ENCODE measurements at places on chromosomes 16 and 17.

- DNase-seq, result no peak
Observed at GRCh38 chr17:63276821-63277220, 169.3 kb downstream of the CYB561 start.

DNA sequence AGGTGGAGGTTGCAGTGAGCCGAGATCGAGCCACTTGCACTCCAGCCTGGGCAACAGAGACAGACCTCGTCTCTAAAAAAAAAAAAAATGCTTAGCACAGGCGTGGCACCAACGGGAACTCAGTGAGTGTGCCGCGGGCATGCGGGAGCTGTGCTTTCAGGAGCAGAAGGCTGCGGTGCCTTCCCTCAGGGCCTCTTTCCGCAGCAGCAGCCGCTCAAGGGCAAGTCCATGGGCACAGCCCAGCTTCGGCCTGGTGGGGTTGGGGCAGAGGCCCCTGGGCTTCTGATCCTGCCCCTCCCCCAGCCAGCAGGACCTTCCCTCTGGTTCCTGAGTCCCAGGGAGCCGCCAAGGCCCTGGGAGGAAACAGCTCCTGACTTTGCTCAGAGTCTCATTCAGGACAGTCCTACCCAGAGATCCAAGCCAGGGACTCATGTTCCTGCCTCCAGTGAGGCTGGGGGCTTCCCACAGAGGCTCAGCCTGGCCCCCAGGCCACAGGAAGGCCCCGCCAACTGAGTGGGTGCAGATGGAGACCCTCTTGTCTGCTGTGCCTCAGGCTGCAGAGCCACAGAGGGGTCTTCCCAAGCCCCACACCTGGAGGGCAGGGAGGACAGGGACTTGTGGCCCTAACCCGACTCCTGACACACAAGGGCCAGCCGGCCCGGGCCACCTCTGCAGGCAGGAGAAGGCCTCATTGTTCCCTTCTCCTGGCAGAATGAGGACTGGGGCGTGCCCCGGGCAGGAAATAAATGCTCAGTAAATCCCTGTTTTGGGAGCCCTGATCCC lies 3.3 kb upstream of the ZG16B start:
- DNase-seq, result no peak

GRCh38 chr16:89598199-89598598 lies 15.2 kb upstream of the DPEP1 start:
- no peak for DNase-seq

DNA sequence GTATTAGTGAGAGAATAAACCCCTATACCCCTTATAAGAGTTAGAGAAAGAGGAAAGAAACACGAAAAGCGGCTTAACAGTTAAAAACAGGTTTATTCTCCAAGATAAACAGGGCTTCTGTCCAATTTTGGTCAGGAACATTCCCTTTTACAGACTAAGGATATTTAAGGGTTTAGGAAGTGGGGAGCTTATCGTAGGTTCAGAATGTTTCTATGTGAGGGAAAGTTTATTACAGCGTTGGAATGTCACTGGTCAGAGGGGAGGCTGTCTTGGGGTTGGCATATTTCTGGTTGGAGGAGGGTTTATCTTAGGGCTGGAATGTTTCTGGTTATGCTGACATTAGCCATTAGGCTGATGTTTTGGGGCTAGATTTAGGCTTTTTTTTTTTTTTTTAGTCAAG lies 34.1 kb upstream of the WWOX start:
- DNase-seq, result no peak

- no peak for DNase-seq
Observed at GRCh38 chr16:16923479-16923878, 544.5 kb downstream of the NPIPA7 start.

- no peak for DNase-seq
Observed at GRCh38 chr16:67805718-67806427, 487 bp downstream of the RANBP10 start.

Measured in GM13977 (cell line).